ENCODE measurements at places on chromosomes 16 and 17.

GRCh38 chr16:75606507-75606906, 16.6 kb downstream of the ADAT1 start:
- no peak for DNase-seq

DNA sequence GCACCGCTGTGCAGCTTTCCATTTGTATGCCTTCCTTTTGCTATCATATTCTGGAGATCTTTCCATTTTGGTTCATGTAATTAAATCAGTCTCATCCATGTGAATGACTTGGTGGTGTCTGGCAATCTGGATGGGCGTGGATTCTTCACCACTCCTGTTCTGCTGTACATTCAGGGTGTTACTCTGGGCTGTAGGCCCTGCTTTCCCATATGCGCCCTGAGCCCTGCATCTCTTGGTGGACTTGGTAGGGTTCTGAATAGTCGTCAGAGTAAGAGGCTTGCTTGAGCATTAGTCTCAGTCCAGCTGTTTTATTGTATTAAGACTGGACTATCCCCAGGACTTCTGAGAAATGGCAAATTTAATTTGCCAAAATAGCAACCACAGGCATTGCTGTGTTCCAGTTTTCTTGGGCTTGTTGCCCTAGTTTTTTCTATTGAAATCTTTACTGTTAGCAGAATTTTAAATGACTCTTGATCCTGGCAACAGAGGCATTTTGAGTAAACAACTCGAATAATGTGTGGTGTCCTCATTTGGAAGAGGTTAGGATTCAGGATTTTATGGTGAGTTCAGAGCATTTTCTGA, 14.9 kb downstream of the BANP start:
- DNase-seq: no peak

- no peak for DNase-seq
These were observed 3.9 kb upstream of the TPPP3 start for GRCh38 chr16:67397036-67397801.

DNA sequence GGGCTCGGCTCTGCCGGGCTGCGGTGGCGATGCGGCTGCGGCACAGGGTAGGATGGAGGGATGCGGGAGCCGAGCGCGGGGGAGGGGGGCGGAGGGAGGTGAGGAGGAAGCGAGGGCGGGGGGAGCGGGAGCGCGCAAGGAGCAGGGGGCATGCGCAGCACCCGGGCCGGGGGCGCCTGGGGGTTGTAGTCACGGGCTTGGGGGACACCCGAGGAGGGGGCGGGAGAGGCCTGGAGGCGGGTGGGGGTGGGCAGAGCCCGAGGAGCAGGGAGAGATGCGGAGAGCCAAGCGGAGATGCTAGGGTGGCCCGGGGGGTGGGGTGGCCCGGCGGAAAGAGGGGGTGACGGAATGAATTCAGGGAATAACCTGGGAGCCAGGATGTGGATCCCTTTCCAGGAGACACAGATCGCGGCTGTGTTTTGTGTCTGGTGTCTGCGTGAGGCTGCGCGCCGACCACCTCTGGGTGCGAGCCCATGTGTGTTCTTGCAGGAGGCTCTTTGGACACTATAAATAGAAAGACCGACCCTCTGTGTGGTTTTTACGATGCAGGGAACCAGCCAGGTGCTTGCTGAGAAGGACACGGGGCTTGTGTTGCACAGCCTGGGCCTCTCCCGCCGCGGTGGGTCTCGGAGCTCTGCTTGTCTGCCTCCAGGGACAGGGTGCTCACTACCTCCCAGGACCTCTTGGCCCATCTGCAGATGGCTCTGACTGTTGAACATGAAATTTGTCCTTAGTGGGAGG, at the start of gene STX1B:
Gene STX1B, minus strand, starts transcription at position 54 of the 741 bp plus-strand sequence. CDS start 242 bp downstream, outside the sequence.
- no peak for DNase-seq

- peak; percentile 84 for DNase-seq
These were observed at the start of gene HS3ST3B1 for GRCh38 chr17:14300575-14301278. Gene HS3ST3B1, plus strand, starts transcription at chr17:14301081. Its CDS starts 438 bp downstream, at chr17:14301519.

- no peak for DNase-seq
These were observed 267.1 kb downstream of the CBLN1 start for GRCh38 chr16:49014277-49015224.

DNA sequence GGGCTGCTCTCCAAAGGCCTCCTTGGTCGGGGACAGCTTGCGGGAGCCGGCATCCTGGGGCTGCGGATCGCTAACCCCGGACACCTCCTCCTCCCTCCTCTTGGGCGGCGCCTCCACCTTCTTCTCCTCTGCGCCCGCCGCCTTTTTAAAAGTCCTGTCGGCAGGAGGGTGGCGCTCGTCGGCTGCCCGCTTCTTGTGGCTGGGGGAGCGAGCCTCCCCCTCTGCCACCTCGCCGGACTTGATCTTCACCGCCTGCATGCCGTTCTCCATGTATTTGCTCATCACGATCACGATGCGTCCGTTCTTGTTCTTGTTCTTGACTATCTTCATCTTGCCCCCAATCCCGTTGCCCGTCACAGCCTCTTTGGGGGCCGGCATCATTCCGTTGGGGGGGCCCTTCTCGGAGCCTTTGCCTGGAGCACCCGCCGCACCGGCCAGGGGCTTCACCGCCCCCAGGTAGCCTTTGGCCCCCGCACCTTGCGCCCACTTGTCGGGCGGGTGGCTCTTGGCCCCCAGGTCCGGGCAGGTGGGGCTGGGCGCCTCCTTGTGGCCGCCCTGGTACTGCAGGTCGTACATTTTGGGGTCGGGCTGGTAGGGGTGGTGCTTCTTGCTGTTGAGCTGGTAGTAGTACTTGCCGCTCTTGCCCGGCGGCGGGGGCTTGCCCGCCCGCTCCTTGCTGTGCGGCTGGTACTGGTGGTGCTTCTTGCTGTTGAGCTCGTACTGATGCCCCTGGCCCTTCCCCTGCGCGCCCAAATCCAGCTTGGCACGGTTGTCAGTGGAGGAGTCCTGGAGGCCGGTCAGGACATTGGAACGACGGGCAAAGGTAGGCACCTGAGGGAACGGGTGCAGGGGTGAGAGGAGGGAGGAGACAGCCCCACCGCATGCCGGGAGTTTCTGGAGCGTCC, 4.4 kb downstream of the CBX4 start:
- no peak for DNase-seq

DNA sequence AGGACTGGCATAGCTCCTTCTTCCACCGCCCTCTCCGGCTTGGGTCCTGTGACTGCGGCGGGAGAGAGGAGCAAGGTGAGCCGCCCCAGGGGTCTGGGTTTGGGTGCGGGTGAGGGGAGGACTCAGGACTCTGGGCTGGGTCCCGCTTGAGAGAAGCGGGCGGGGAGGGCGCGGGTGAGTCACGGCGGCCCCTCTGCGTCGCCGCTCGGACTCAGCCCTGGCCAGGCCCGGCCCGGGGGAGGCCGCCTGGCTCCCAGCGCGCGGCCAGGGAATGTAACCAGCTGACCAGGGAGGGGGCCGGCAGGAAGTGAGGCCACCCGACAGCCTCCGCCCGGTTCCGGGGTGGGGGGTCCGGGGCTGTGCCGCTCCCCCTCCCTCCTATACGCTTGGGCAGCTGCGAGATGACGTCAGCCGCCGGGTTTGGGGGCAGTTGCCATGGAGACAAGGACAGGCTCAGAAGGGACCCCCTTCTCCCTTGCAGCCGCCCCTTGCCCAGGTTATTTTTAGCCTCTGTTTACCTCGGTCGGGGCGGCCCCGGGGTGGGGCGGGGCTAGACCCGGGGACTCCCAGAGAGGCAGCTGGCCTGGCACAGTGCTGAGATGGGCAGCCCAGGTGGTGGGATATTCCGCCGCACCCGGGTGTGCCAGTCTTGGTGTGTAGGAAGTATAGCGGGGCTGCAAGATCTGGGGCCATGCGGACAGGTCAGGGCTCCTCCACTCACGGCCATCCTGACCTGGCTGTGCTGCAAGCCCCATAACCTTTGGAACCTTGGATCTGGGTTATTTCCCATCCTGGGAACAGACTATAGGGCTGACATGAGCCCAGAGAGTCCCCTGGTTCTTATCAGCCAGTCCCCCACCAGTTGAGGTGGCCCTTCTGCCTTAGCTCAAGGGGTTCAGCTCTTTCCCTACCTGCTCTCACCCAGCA, 1.6 kb downstream of the RIPOR1 start:
- DNase-seq: no peak

- DNase-seq: no peak
These were observed 13.3 kb upstream of the KPNB1 start for GRCh38 chr17:47636273-47637030.

DNA sequence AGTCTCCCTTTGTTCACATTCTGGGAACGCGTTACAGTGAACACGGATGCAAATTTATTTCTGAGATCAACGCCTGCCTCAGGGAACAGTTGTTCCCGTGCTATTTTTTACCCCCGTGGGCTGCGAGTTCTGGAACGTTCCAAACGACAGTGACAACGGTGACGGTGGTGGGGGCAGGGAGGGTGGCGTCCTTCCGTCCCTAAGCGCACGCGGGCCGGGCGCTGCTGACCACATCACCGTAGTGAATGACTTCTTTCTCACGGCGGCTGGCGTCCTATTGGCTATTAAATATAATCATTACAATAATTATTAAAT, 45.1 kb upstream of the SSTR5 start:
- DNase-seq: no peak

GRCh38 chr17:16477255-16477654, 14.7 kb downstream of the LRRC75A start:
- no peak for DNase-seq

DNA sequence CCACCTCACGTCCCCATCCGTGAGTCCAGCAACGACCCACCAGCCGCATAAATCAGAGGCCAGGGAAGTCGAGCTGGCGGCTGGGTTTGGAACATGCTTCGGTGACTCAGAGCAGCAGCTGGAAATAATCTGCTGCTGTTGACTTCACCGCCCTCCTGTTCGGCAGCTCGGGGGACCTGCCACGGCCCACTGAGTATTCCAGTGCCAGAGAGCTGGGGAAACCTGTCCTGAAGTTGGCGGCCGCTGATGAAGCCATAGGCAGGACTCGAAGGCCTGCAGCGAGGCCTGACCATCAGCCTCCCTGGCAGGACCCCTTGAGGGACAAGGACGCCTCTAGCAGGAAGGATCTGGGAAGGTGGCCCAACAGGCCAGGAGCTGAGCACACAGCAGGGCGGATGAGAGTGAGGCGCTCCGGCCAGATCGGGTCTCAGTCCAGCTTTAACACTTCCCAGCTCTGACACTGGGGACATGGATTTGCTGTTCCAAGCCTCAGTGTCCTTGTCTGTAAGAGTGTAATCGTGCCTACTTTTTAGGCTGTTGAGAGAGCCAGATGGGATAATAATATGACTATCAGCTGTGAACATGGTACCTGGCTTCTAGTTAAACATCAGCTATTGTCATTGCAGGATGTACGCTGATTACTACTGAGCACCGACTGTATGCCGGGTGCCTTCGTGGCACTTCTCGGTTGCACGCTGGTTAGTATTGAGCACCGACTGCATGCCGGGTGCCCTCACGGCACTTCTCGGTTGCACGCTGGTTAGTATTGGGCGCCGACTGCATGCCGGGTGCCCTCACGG, 50.4 kb upstream of the CIBAR2 start:
- no peak for DNase-seq

DNA sequence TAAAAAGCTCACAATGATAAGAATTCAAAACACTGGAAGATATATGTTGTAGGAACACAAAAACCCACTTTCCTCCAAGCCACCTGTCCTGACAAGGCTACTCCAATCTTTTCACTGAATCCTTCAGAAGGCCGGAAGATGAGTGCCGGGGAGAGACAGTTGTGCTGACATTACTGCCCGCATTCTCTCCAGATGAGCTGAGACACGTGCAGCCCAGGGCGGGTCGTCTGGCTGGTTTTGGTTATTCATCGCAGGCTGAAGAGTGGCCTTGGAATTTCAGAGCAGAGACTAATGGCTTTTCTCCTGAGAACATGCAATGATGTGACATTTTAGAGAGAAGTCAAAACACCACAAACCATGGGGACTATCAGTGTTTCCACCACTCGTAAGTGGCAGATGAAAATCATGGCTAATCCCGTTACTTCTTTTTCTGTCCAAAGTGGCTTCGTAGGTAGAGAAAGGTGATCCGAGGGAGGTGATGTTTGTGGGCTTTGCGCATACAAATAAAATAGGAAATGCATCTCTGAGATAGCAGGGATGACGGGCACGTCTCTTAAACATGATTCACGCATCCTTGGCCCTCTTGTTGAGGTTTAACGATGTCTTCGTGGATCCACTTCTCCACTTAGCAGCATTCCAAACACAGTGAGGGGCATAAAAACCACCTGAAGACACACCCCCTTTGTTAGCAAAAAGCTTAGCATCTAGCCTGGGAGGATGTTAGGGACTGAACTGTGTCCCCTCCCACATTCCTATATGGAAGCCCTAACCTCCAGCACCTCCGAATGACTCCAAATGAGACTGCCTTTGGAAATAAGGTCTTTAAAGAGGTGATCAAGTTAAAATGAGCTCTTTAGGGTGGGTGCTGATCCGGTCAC, 134.0 kb downstream of the IRX3 start:
- DNase-seq: no peak

DNA sequence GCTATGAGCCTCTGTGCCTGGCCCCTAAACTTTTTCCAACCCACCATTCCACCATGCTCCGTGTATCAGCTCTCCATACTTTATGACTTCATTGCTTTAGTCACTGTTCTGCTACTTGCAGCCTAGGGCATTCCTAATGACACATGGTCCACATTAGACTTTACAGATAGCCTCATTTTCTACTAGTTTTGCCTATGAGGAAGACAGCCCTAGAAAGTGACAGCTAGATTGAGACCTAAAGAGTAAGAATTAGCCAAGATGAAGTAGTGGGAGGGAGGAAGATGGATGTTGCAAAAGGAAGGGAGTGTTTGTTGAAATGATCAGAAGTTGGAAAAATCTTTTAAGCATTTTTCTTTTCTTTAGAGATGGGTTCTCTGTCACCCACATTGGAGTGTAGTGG, 11.0 kb downstream of the C16orf54 start:
- no peak for DNase-seq

- DNase-seq: no peak
These were observed 1.0 kb upstream of the ANTKMT start for GRCh38 chr16:719815-720446.

Measured in GM19239 (cell line).